ENCODE measurements at places on chromosomes 12 and 14.
A peak's percentile ranks its signal among the peaks of the same experiment; 100 is the strongest.

- no peak for DNase-seq
These were observed 33.8 kb downstream of the SYT1 start for GRCh38 chr12:78898416-78898815.

- no peak for DNase-seq
These were observed 20.6 kb downstream of the SGPP1 start for GRCh38 chr14:63707216-63707615.

DNA sequence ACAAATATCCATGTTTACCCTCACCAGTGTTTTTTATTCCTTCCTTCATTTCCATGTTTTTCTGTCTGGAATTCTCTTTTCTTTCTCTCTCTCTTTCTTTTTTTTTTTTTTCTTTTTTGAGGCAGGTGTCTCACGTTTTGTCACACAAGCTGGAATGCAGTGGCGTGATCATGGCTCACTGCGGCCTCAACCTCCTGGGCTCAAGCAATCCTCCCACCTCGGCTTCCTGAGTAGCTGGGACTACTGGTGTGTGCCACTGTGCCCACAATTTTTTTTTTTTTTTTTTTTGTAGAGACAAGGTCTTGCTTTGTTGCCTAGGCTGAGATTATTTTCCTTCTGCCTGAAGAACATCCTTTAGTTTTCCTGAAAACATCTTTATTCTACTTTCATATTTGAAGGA, 15.0 kb upstream of the AMIGO2 start:
- no peak for DNase-seq

DNA sequence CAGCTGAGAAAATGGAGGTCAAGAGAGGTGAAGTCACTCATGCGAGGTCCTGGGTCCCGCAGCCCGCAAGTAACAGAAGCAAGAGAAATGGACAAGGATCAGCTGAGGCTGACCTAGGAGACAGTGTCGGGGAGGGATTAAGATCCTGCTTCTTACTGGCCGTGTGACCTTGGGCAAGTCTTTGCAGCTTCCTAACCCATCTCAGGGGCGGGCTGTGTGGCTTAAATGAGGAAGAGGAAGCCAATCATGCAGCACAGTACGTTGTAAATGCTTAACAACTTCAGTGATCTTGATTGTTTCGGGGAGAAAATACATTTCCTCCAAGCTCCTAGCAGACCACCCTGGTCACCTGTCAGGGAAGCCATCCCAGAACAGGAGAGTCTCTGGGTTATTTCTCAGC, 7.1 kb upstream of the PGF start:
- DNase-seq: no peak

GRCh38 chr14:75531660-75532317, 9.5 kb downstream of the BATF start:
- DNase-seq: no peak

GRCh38 chr12:57159311-57159710, 11.9 kb upstream of the LRP1-AS start:
- no peak for DNase-seq

GRCh38 chr14:59320361-59320760, 131.9 kb downstream of the DAAM1 start:
- DNase-seq: no peak

DNA sequence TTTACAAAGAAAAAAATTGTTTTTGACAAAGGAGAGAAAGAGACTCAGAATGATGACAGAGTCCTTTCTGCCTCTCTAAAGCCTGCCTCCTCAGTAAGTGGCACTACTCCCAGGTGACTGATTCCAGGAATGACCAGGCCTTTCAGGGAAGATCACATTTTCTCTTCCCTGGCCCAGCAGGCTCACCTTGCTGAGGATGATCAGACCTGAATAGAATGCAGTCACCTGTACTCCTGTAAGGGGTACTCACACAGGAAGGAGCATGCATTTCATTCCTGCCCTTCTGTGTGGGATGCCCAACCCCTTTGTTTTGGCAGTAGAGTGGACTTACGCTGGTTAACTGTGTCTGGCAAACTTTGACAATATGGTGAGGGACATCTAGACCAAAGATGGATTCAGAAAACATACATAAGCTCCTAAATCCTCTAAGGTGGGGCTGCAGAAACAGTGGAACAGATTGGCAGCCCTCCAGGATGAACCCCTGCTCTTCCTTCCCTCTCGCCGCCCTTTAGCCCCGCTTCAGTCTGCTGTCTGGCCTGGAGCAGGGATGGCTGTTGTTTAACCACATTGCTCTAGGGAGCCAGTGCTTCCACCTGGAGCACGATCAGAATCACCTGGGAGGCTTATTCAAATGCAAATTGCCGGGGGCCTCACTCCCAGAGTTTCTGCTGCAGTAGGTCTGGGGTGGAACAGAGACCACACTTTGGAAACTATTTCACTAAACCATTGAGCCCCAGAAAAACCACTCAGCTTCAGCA, 29.8 kb downstream of the ERG28 start:
- DNase-seq: no peak

GRCh38 chr14:106228541-106229158, 702.3 kb downstream of the TMEM121 start:
- DNase-seq: peak; percentile 15

GRCh38 chr12:100061814-100062213, 77.1 kb upstream of the ANKS1B start:
- DNase-seq: no peak

DNA sequence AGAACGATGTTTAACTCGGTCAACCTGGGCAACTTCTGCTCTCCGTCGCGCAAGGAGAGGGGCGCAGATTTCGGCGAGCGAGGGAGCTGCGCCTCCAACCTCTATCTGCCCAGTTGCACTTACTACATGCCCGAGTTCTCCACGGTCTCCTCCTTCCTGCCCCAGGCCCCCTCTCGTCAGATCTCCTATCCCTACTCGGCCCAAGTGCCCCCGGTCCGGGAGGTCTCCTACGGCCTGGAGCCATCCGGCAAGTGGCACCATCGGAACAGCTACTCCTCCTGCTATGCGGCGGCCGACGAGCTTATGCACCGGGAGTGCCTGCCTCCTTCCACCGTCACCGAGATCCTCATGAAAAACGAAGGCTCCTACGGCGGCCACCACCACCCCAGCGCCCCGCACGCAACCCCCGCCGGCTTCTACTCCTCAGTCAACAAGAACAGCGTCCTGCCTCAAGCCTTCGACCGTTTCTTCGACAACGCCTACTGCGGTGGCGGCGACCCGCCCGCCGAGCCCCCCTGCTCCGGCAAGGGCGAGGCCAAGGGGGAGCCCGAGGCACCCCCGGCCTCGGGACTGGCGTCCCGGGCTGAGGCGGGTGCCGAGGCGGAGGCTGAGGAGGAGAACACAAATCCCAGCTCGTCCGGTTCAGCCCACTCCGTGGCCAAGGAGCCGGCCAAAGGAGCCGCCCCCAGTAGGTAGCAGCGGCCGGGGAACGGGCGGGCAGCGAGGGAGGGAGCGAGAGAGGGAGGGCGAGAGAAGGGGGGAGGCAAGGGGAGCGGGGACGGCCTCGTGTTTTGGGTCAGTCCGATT, 513 bp downstream of the HOXC11 start:
- DNase-seq: no peak

DNA sequence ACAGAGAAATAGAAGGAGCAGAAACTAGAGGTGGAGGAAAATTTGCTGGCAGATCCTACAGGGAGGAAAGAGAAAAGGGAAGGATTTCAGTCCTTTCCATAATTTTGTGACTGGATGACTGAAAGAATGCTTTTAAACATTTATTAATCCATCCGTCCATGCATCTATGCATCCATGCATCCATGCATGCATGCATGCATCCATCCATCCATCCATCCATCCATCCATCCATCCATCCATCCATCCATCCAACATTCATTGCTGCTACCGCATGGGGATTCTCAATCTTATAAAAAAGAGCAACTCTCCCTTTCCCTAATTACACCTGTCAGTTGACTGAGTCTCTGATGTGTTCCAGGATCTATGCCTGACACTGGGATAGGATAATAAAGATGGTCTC, 55.7 kb upstream of the NR2C1 start:
- no peak for DNase-seq

- no peak for DNase-seq
These were observed 50.4 kb upstream of the OVCH1 start for GRCh38 chr12:29547864-29548263.

DNA sequence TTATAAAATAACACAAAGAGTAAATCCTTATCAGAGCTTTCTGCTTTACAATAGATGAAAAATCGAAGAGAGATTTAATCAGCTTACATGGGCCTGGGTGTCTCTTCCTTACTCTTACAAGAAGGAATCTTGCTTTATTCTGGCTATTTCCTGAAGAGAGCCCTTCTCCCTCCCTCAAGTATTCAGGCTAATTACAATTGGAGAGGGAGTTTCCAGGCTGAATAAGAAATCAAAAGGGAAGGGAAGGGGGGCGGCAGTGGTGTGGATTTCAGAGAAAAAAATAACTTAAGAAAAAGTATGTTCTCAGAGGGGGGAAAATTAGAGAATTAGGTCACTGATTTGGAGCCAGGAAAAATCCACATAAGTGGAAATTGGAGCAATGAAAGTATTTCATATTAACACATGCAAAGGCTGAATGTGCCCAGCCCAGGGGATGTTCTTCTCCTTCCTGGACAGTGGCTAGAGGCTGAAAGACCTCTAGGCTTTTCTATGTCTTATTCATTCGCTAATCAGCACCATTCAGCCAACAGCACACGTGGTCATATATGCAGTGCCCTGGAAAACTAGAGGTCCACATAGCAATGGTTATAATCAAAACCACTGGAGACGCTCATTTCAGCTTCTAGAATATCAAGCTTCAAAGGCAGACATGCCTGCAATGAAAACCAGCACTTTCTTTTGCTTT, 158.9 kb upstream of the BTG1 start:
- DNase-seq: no peak

DNA sequence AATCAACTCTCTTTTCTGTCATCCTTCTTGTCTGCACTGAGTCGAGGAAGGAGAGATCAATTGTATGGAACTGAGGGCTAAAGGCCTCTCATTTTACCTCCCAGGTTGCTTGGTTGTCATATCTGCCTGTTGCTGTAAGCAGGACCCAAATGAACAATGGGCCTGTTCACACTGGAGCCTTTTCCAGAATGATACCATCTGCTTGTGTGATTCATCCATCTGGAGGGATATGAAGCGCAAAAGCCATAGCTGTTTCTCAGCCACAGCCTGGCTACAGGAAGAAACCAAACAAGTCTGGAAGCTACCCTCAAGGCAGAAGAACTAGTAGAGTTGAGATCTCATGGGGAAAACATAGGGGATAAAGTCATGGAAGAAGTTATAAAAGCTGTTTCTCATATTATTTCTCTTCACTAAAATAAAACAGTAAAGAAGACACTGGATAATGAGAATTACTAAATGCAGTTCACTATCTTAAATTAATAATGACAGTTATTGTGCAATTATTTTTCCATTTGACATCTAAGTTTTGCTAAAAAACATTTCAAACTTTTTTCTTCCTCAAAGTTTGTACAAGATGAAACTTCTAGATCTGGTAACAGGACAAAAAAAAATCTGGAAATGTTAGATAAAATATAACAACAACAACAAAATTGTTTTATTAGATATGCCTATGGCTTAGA, 106.3 kb downstream of the SPTSSA start:
- DNase-seq: no peak
